Activated CD8-positive, alpha-beta memory T cell treated with anti-CD3 and anti-CD28 coated beads for 24 hours (primary cell): ENCODE measurements at places on chromosomes 3 and 15.
A peak's percentile ranks its signal among the peaks of the same experiment; 100 is the strongest.

- no peak for DNase-seq
Observed at GRCh38 chr15:60704129-60704528, 225.2 kb upstream of the ICE2 start.

DNA sequence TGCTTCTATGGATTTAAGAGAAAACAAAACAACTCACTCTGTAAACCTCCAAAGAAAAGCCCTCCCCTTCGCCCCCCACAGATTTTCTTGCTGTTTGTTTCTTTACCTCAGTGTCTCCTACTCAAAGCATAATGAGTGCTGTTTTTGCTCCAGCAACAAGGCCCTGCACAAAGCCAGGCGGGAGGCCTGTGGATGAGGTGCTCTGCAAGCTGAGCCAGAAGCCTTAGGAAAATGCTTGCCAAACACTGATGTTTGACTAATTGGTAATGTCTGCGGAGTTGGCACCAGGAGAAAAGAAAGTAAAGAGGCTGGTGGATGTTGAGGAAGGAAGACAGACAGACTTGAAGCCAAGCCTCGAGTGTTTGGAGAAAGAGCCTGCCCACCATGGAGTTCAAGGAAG is 99.7 kb downstream of the RARB start:
- no peak for DNase-seq

DNA sequence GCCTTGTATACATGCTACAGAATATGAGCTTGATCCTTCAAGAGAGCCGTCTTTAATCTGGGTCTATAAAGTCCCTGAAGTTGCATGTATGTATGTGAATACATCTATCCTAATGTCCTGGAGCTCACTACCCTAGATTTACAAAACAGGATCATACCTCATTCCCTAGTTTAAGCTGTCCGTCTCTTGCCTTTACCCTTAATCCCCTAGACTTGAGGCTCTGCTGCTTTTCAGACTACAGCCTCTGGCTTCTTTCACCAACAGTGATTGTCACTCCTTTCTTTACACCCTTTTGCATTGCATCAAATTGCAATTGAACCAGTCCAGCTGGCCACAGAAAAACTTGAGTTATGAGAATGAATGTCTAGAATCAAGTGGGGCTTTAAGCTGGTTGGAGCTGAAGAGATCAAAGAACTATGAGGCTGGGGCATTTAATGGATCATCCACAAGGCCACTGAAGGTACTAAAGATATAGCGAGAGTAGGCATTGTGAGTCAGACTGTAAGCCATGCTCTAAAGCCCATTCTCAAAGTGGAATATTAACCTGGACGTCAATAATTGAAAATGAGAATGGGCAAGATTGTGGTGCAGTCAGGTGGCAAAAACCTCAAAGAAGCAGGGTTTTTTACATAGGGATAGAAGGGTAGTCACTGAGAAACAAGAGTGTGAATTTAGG is 12.3 kb upstream of the PLD1 start:
- DNase-seq: no peak

- no peak for DNase-seq
Observed at GRCh38 chr15:30921781-30922479, 18.2 kb downstream of the FAN1 start.

- DNase-seq: no peak
Observed at GRCh38 chr3:126985132-126985985, 2.4 kb downstream of the PLXNA1 start.

GRCh38 chr15:69410248-69410874 is 3.8 kb upstream of the KIF23 start:
- no peak for DNase-seq

- DNase-seq: no peak
Observed at GRCh38 chr3:194772241-194773000, 86.7 kb downstream of the FAM43A start.

- DNase-seq: no peak
Observed at GRCh38 chr15:48465410-48465809, 134.2 kb downstream of the DUT start.

DNA sequence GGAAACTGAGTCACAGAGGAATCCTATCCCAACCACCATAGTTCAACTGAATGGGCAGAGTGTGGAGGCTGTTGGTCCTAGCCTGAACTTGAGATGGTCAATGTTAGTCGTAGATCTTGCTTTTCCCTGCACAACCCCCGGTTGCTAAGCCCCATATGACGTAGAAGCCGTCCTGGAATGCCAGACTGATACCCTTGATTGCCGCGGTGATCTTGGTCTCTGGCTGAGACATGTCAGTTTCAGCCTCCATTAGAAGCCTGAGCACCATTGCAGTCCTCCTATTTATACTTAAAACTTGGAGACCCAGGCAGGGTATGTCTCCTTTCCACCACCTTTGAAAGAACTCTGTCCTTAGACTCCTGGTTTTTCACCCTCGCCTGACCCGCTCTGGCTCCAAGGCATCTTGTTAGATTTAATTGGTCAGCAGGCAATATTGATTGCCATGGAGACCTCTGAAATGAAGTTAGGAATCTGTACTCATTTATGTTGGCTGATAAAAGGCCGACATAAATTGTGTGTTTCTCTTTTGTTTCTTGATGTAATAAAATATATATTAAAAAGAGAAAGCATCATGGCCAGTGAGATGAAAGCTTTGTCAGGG is 53.4 kb downstream of the RPLP1 start:
- DNase-seq: peak; percentile 13

DNA sequence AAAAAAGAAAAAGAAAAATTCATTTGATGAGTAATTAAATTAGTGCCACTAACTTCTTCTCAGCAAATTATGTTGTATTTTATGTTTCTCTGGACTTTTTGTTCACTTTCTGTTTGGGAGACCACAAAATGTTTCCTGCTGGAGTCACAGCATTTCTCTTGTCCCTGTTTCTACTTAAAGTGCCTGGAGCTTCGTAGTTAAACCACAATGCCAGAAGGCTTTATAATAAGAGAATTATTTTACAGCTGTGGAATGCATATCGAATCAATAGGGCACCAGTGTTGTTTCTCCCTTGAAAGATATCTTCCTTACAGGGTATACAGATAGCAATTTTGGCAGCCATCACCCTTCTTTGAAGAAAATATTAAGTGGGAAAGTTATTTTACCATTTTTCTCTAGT is 3.2 kb downstream of the DTWD1 start:
- no peak for DNase-seq

- no peak for DNase-seq
Observed at GRCh38 chr3:120355486-120355885, 6.3 kb upstream of the LRRC58 start.

DNA sequence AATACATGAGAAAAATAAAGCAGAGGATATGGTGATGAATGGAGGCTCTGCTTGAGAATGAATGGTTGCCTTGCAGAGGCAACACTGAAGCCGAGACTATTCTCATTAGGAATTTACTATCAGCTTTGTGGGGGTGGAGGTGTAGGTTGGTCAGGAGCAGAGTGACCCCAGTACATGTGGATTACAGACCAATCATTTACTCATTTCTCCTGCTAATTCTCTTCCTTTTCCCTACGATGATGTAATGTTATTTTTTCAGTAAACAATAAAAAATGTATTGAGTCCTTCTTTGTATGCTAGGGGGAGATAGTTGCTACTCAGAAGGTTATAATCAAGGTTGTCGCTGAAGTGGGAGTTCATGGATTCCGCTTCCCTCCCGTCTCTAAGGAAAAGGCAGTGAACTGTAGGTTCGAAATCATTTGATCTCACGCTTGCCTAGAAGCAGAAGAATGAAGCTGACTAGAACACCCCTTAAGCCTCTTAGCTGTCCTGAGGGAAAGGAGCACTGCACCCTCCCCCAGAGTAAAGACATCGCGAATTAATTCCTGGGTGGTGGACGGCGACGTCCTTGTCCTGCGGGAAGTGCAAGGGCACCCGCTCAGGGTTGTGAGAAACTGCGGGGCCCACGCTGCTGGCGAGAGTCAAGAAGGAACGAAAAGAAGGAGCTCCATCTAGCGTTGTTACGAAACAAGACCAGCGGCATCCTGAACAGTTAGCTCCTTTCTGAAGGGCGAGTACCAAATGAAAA is 213.2 kb upstream of the PFN2 start:
- peak; percentile 73 for DNase-seq

DNA sequence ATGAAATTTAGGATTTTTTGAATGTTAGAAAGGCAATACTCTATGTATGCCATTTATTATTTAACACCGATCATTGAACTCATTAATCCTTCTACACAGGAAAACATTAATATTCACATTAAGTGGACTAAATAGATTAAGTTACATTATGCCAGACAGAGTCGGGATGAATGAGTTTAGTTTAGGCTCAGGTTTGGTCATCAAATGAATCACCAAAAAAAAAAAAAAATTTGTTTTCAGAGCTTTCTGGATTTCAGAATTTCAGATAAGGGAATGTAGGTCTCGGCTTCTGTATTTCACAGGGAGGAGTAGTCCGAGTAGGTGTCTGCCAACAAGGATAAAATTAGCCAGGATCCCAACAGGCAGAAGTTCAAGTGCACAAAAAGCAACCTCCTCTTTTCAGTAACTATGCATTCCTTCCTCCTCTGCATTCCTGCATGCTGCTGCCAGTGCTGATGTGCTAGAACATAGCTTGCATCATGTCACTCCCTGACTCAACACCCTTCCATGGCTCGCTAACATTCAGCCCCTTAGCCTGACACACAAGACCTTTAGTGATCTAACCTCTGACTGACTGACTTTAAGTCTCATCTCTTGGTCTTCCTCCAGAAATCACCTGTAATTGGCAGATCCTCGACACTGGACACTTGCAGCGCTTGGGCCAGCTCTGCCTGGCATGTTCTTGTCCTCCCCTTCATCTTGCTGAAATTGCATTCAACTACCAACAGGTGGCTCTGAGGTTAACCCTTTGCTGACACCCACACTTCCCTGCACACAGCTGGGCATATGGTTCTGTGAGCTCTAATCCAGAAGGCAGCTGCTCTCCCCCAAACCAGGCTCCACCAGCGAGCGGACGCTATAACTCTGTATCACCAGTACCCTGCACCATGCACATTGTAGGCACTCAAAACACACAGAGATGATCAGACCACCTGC is 145.4 kb upstream of the PROK2 start:
- no peak for DNase-seq

DNA sequence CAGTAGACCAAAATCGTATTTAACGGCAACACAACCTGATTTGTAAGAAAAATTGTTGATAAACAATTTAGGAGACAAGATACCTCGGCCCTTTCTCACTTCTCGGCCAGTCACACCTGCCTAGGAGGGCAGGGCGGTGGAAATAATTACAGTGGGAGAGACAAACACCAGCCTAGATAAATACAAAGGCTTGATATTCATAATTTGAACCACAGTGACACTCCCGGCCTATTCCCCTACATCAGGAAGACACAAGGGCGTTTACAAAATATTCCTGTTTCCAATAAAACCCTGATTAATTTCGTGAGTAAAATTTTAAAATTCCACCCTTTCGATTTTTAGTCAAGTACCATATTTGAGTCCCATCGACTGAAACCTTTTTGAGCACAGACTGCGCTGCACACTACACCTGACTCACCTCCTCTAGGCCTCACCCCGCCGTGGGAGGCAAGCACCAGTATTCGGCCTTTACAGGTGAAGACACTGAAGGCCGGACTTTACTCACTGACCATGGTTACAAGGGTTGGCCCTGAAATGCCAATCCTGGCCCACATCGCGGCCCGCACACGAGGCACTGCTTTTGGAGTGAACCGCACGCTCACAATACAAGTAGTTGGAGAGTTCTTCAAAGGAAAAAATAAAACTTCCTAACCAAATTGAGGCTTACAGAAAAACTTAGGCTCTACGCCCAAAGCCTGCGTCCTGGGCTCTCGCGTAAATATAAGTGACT is 794 bp downstream of the ARPP19 start:
- no peak for DNase-seq

DNA sequence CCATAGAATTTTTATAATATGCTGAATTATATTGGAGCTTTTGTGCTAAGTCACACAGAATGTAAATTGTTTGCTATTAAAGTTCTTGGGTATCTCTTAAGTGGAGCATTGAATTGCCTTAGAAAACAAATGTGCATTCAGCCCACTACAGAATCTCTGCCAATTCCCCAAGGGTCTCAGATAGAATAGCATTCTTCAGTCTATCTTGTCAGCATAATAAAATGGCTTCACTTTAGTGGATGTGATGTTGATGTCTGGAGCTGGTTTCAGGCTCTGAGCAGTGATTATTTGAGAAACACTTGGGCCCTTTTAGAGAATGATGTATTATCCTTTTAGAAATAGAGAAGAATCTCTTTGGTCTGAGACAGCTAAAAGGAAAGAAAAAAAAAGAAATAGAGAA is 45.2 kb downstream of the LRCH3 start:
- DNase-seq: no peak

- DNase-seq: no peak
Observed at GRCh38 chr3:8470801-8471200, 30.8 kb upstream of the LMCD1 start.

- DNase-seq: no peak
Observed at GRCh38 chr15:40050788-40051470, 11.9 kb upstream of the SRP14 start.

GRCh38 chr15:67843571-67844387 is 3.9 kb upstream of the RNU6-1 start:
- no peak for DNase-seq

DNA sequence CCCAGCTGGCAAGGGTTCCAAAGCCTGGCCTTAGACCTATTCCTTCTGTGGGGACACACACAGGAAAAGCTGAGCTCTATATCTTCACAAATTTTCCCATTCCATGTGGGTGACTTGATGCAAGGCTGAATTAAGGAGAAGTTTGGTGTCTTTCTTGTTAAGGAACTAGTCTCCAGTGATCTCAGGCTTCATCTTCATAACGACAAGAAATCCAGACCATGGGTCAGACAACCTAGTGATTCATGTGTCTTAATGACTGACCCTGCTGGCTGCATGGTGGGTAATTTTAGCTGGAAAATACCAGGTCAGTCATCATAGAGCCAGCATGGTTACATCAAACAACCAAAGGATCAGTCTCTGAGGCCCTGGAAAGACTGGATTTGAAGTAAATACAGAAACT is 112.7 kb upstream of the SLC4A7 start:
- no peak for DNase-seq

GRCh38 chr15:57962887-57963286 is 102.6 kb downstream of the ALDH1A2 start:
- no peak for DNase-seq

DNA sequence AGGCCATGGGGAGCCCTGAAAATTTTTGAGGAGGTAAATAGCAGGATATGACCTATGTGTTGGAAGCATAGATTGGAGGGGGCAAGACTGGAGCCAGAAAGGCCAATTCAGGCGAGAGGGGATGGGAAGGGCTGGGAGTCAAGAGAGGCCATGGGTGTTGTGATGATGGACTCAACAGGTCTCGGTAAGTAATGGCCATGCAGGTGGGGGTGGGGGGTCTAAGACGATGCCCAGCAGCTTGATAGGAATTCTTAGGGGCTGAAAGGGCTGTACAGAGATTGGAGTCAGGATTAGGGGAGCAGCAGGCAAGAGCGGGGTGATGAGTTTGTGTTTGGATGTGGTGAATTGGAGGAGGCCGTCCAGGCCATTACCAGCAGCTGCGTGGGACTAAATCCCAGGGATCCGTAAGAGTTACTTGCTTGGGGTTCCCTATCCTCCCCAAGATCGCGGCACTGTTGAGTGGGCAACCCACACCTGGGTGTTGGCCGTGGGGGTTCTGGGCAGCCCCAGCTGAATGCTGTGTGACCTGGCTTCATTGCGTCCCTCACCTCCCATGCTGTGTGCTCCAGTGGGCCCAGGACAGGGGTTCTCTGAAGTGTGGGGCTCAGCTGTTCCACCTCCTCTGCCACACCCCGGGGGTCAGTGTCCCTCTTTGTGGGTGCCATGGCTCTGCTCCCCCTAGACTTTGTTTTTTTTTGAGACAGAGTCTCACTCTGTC is 41.8 kb upstream of the CHRNB4 start:
- DNase-seq: no peak

GRCh38 chr3:29319798-29320197 is 38.9 kb downstream of the RBMS3 start:
- DNase-seq: no peak

GRCh38 chr15:36230776-36231175 is 348.6 kb upstream of the CDIN1 start:
- DNase-seq: no peak
